ENCODE measurements at places on chromosomes 13 and 19.

DNA sequence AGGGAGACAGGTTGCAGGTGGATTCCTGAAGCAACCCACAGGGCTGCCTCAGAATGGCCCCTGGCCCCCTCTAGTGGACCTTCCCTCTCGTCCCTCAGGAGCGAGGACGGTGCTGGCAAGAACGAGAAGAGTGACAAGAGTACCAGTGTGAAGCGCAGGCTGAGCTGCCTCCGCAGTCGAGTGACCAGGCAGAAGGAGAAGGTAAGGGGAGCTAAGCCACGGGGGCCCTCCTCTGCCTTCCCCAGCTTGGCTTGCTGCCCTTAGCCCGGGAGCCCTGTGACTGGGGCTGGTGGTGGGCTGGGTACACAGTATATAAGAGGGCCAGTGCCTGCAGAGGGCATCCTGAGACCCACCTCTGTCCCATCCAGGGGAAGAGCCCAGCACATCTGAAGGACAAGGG, 34.0 kb downstream of the ARHGEF18 start:
- DNase-seq = no peak

GRCh38 chr13:74986609-74987008, 495.4 kb downstream of the TBC1D4 start:
- no peak for DNase-seq

DNA sequence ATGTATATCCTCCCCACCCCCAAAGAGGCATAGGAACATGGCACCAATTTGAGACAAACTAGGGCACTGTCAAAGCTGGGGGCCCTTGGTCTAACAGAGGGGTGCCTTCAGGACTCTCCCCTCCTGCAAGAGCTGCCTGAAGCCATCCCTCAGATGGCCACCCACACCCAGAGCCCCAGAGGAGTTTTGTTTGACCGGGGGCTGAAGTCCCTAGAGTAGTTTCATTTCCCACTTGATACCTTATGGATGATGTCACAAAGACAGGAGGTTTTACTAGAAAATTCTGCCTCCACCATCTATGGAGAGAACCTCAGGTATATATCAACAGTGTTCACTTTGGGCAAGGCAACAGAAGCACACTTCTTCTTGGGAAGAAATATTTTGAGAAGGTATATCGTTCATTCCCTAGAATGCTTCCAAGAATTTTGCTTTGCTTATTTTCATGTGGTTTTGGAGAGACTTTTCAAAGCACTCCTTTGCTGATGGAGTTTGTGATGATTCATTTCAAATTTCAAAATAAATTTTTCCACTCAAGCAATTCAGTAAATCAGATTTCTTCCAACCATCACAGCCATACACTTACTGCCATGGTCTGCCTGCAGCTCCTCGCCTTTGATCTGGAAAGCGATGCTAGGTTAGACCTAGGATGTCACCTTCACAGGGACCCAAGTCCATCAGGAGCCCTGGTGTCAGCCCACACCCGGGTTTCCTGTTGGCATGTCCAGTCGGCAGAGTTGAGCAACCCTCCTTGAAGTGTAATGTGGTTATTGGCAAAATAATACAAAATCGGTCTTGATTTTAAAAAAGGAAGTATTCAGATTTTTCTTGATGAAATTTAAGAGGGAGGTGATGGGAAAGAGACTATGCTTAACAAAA, 207.0 kb downstream of the SHISA2 start:
- no peak for DNase-seq

- no peak for DNase-seq
Observed at GRCh38 chr13:41273831-41274441, 10.6 kb upstream of the MTRF1 start.

DNA sequence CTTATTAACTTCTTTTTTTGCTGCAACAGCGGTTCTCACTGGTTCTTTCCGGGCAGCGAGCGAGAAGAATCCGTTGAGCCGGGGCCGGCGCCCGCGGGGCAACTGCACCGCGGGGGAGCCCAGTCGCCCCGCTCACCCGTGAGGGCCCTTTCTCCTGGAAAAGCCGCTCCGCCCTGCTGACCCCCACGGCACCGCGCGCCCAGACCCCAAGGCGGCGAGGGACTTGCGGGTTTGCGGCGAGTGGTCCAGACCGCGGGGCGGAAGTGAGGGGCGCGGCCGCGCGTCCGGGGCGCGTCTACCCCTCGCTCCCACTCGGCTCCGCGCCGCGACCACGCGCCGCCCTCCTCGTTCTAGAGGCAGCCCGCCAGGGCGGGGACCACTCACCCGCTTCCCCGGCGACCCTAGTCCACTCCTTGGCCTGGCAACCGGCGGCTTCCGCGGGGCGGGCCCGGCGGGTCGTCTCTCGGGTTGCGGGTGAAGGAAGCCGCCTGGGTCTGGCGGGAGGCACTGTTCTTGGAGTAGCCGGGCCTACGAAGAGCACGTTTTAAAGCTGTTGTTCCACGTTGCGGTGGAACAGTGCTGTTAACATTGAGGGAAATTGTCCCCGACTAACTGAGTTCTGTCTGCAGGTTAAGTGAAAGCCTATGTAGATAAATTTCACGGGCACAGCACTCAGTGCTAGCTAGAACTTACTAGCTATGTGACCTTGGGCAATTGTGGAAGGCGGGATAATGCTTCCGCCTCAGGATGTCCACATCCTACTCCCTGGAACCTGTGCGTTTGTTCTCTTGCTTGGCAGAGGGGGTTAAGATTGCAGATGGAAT, at the start of gene NEK3:
Gene NEK3 (minus strand): TSS at position 439 of the 824 bp plus-strand sequence. CDS start 3,406 bp downstream, outside the sequence.
- peak; percentile 84 for DNase-seq

DNA sequence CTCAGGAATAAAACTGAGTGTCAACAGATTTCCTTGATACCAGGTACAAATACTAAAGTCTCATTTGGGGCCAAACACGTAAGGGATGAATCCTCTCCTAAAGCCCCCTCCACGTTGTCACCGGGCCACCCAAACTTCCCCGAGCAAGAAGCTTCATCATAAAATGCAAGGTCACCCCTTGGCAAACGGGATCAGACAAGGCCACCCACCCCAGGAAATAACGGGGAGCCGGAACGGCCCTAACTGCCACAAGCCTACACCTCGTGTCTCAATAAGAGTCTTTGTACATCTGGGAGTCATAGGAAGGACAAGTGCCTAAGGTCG, 717 bp downstream of the EEF2 start:
- no peak for DNase-seq
